ENCODE measurements at places on chromosomes 12 and 14.

GRCh38 chr12:122505419-122506051, 4.8 kb upstream of the ZCCHC8 start:
- no peak for DNase-seq

GRCh38 chr12:64009321-64010068, 165.0 kb downstream of the SRGAP1 start:
- DNase-seq: no peak

DNA sequence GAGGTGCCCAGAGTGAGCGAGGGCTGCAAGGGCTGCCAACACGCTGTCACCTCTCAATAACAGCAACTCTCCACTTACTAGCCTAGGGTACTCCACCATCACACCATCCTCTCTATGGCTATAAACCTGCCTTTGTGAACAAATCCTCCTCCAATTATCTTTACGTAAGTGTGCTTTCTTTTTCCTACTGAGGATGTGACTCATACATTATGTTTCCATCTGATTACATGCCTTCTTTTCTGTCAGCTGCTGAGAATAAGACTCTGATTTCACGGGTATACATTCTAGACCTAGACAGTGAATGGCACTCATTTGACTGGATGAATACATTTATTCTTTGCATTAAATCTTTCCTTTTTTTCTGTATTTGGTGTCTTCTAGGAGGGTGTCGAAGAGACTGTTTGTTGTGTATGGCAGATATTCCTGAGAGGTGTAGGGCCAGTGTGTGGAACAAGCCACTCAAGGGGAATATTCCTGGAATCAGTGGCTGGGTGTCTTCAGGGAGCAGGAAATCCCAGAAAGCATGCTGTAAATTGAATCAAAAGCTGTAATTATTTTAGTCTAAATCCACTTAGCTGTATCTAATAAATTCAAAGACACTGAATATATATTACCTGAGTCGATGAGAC, 327.3 kb upstream of the TMTC1 start:
- peak; percentile 56 for DNase-seq

DNA sequence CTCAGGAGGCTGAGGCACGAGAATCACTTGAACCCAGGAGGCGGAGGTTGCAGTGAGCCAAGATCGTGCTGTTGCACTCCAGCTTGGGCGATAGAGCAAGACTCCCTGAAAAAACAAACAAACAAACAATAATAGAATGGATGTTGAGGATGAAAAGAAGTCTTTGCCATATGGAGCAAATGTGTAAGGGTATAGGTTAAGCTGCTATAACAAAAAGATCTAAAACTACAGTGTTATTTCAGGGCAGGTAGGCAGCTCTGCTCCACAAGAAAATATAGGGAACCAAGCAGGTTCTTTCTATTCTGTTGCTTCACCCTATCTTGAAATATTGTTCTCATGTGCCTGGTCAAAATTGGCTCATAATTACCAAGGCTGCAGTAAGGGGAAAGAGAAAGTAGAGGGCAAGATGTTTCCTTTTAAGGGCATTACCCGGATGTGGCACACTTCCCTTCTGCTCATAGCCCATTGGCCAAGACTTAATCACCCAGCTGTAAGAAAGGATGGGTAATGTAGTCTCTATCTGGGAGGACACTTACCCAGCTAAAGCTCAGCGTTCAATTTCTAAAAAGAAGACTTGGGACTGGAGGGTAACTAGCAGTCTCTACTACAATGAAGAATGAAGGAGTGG, 23.5 kb downstream of the SDSL start:
- no peak for DNase-seq

- no peak for DNase-seq
Observed at GRCh38 chr14:75069811-75070145, 337 bp downstream of the ZC2HC1C start.

DNA sequence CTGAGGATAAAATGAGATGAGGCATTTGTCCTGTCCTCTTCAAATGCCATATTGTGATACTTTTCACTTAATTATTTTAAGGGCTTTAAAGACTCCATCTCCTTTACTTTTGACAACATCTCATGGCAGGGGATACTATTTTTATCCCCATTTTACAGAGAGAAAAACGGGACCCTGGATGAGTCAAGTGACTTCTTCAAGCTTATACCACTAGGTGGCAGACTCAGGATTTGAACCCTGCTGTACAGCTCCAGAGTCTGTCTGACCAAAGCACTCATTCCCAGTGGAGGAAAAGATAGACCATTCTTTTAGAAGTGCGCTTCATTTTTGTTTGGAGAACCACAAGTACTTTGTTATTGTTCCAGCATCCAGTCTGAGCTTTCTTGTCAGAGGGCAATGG, 1.7 kb upstream of the SMOC1 start:
- DNase-seq: no peak

- DNase-seq: no peak
Observed at GRCh38 chr12:115474539-115475353, 790.8 kb upstream of the TBX3 start.

Data from NCI-H226 (cell line).